ENCODE measurements at places on chromosomes 12 and 14.

GRCh38 chr12:68042212-68042699, 53.0 kb downstream of the IFNG-AS1 start:
- no peak for DNase-seq

- DNase-seq = no peak
Observed at GRCh38 chr12:127539226-127539858, 727.6 kb upstream of the TMEM132C start.

GRCh38 chr12:71007781-71008404, 87.4 kb upstream of the PTPRR start:
- DNase-seq = no peak

DNA sequence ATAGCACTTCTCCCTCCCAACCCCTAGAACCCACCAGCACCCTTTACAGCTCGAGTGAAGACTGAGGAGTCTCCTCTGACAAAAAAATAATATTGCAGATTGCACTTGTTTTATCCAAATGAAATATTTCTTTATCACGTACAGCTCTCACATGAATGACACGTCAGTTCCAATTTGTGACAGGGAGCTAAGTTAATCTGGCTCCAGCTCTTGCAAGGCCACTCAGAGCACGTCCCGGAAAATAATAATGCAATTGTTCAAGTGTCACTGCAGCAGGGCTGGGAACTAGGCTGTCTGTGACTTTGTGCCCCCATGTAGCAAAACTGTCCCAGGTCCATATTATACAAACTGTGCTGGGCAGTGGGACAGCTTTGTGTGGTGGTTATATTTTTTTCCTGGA, 539.6 kb downstream of the VRK1 start:
- DNase-seq = no peak

DNA sequence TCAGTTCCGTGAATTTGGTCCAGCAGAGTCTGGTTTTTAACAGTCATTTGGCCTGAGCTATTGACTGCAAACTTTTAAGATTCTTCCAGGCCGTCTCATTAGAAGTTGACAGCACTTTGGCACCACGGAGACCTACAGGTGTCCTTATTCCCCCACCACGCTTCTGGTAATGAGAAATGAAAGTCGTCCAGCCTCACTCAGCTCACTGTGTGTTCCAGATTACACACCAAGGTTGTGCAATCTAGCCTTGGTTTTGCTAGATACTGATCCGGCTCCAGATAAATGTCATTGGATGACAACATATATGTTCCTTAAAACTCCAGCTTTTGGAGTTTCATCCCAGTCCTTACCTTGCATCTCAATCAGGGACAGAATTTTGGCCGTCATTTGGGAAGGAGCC, 210.4 kb downstream of the CHST11 start:
- no peak for DNase-seq

DNA sequence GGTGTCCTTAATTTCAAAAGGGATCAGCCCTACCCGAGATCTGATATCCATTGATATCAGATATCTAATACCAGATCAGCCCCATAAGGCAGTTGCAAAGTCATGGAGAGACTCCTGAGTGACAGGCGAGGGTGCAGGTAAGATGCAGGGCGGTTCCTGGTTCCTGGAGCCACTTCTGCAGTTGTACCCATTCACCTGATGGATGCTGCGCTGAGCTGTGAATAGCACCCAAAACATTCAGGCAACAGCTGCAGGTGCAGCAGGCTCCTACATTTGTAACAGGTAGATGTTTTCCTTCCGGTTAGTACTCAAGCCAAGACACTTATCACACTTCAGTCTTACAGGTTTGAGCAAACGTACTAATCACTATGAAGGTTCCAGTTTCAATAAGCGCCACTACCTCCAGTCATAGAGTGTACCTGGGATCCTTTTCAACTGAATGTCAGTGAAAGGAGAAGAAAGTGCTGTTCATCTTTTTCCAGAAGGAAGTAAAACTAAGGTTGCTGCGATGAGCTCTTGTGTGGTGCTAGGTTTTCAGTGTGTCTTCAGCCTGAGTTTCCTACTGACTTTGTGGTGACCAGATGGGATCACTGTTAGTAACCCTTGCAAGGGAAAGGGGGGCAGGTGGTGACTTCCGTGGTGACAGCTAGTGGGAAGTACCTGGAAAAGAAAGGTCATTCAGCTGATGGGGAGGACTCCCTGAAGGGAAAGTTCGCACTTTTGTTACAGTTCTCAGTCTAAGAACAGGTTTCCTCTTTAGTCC, 1.9 kb downstream of the ATP6V0A2 start:
- peak; percentile 30 for DNase-seq

DNA sequence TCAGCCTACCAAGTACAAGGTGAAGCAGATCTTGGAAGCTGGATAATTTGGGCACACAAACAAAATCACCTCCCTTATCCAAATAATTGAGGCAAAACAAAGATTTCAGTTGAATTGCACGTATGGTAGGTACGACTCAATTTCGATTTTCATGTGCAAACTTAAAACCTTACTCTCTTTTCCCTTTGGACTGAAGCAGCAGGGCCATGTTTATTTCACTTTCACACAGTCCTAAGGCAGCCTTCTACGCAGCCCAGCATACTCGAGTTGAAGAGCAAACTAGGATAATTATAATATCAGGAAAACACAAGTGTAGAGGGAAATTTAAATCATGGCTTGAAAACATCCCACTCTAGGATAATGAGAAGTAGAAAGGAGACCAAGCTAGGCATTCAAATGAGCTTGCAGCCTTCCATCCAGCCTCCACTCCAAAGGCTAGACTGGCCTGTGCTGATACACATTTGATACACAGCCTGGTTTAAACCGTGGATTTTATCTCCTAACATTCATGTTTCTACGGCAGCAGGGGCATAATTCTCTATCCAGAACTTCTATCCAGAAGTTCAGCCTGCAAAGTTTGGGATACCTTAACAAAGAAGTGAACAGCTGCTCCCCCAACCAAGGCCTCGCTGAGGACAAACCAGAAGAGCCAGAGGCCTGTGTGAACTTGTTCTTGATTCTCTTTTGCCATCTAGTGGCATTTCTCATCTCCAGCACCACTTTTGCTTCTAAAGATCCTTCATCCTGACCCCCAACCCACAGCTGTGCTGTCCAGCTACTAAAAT, 2.4 kb upstream of the RNASE7 start:
- DNase-seq = peak; percentile 71

GRCh38 chr12:59723520-59723919, 127.7 kb downstream of the SLC16A7 start:
- DNase-seq = no peak

GRCh38 chr12:42362647-42363260, 36.8 kb downstream of the PPHLN1 start:
- DNase-seq = no peak

DNA sequence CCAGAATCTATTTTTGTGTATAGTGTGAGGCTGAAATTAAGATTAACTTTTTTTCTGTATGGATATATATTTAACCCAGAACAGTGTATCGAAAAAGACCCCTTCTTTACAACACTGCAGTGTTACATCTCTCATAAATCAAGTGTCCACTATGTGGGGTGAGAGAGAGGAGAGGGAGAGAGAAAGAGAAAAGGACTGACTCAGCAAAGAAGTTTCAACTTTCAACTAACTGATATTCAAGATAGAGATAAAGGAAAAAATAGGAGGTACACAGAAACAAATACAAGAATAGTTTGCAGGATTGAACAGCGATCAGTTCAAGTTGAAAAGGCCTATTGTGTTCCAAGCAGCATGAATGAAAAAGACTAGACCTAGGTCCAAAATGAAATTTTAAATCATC, 126.7 kb upstream of the NEDD1 start:
- DNase-seq = no peak

- DNase-seq = no peak
Observed at GRCh38 chr14:104873380-104874055, 8.4 kb downstream of the CEP170B start.

GRCh38 chr14:67168110-67168441, 21.2 kb upstream of the GARIN2 start:
- no peak for DNase-seq

DNA sequence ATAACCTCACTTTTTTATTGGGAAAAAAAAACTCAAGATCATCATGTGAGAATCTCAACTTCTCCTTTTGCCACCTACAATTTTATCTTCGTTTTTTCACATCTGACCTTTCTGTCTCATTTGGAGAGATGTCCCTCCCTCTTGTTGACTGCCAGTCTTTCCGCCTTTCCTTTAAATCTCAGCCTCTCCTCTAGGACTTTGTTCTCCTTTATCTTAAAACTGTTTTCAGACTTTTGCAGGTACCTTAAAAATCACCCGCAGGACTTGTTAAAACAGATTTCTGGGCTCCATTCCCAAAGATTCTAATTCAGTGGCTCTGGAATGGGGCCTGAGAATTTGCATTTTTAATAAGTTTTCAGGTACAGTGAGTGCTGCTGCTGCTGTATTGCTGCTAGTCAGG, 223.2 kb downstream of the NTF3 start:
- no peak for DNase-seq

- no peak for DNase-seq
Observed at GRCh38 chr12:46480316-46480715, 107.7 kb upstream of the SLC38A2 start.

DNA sequence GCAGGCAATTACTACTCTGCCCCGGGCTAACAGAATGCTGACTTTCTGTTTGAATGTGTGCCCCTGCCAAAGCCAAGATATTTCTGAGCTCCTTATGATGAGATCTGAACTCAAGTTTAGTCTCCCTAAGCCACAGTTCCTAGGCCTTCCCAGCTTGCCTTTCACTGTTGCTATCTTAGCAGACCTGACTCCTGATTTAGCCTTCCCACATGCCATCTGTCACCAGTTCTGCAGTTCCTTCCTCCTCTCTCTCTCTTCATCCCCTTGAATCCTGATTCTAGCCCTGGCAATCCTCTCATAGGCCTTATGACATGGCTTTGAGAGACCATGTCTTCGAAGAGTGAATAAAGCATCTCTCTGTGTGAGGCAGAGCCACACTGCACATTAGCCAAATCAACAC, 12.5 kb upstream of the SAMD4A start:
- DNase-seq = no peak

GRCh38 chr12:27462851-27463250, 16.3 kb downstream of the SMCO2 start:
- no peak for DNase-seq

- DNase-seq = no peak
Observed at GRCh38 chr12:11693067-11693466, 43.6 kb downstream of the ETV6 start.

DNA sequence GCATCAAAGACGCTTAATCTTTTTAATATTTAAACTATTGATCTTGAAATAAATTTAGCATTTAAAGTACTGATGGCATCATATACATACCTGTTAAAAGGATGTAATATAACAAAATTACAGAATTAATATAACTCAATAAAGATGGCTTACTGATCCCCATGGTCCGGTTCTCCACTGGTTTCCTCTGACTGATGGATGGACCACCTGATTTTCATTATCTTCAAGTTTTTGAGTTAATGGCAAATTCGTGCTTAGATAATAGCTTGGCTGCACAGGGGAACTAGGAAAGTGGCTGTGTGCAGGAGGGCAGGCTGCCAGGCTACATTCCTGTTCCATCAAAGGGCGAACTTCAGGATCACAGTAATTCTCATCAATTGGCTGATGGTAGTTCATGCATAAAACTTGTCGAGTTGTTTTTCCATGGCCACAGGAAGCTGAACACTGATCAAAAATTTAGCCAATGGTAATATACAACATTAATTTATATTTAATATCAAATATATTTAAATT, 123.9 kb downstream of the ADAMTS20 start:
- no peak for DNase-seq

DNA sequence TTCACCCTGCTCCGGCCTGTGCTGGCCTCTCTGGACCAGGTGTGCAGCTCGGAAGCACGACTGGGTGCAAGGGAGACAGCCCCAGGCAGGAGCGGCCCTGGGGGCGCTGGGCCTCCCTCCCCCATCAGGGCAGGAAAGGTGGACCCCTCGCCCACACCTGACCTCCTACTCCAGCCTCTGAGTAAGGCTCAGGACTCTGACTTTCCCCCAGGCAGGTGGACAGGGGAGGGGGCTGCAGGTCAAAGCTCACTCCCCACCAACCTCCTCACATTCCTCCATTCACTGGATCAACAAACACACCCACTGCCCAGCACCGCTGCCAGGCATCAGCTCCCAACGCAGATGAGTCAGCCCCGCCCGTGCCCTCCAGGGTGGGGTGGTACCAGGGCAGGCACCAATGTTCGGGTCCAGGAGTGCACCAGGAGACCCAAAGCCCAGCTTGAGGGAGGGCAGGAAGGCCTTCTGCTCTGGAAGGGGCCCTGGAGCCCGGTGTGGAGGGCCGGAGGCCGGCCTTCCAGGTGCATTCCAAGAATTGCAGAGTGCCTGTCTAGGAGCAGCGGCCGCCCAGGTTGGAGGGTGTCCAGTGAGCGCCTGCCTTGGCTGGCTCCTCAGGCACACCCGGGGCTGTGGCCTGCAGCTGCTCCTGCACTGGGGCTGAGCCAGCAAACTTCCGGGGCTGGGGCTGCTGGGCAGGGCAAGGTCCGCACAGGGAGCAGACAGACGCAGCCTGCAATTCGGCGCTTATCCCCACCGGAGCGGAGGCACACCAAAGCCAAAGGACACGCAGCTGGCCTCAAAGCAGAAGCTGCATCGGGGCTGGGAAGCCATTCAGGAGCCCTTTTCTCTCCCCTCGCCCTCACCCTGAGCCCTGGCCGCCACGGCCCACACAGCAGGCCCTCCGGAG, 1.6 kb upstream of the INF2 start:
- no peak for DNase-seq

GRCh38 chr14:73283608-73284379, 46.5 kb downstream of the PAPLN start:
- no peak for DNase-seq

DNA sequence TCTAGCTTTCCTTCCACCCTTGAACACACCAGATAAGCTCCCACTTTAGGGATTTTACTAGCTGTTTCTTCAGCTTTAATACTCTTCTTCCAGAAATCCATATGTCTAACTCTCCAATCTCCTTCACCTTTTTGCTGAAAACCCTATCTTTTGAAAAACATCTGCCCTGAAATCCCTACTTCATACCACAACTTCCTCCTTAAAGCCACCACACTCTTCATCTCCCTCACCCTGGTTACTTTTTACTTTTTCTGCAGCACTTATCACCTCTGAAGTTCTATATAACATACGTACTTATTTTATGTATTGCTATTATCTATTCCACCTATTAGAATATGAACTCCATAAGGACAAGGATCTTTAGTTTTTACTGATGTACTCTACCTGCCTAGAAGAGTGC, 28.6 kb upstream of the PTPRQ start:
- no peak for DNase-seq

GRCh38 chr12:47249082-47249481, 169.3 kb upstream of the AMIGO2 start:
- no peak for DNase-seq
